ENCODE measurements at places on chromosomes 1 and 21.

GRCh38 chr1:232995189-232995588 is 44.8 kb downstream of the NTPCR start:
- no peak for DNase-seq

DNA sequence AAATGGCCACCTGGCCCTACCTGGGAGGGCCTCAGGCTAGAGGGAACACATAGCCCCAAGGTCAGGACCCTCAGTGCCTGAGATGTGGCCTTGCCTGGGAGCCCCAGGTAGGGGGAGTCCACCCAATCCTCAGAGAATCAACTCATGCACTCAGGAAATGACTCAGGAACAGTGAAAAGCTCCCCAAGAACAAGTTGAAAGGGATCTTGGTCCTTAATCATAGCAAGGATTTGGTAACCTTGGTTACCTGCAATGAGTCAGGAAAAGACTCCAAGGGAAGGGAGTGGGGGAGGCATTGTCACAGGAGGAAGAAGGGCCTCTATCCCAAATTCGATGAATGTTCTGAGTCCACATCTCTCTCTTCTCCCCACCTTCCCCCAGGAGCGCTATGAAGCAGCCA is 17.0 kb downstream of the MAP7D1 start:
- DNase-seq, result no peak

DNA sequence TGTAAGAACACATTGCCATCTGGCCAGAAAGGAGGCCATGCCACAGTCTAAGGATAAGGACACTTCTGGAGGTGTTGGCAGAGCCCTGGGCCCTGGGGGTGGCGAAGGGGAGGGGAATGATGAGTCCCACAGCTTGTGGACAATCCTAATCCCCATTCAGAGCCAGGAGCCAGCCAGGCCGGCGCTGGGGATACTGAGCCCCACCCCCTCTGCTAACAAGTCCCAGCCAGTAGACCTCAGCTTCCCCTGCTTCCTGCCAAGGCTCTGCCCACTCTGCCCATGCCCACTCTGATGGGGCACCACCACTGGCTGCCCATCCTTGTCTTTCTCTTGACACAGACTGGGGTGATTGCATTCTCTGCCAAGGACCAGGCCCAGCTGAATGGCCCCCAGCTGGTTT is 71.9 kb downstream of the NAV1 start:
- no peak for DNase-seq

DNA sequence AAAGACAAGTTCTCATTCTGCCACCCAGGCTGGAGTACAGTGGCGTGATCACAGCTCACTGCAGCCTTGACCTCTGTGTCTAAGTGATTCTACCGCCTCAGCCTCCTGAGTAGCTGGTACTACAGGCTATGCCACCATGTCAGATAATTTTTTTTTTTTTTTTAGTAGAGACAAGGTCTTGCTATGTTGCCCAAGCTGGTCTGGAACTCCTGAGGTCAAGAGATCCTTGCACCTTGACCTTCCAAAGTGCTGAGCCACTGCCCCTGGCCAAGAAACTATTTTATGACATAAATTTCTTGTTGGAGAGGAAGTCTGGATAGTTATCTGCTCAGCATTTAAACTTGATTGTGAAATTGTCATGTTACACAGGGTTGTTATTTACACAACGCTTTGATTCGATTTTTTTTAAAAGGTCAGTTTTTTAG is 2.1 kb downstream of the SCCPDH start:
- no peak for DNase-seq

- DNase-seq, result no peak
Observed at GRCh38 chr21:28775071-28775470, 217.6 kb downstream of the LTN1 start.

DNA sequence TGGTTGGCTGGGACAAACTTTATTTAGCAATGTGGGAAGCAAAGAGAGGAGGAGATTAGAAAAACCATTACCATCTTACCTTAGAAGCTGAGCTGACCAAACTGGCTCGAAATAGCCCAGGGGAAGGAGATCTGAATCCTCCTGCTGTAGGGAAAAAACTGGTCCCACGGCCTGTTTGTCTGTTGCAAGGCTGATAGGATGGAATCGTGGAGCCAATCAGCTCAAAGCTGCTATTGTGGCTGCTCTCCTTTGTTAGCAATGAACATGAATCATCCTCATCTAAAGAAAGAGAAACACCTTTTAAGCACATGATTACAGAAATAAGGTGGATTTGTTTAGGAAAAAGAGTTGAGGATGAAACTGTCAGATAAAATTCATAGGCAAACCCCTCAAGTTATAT is 21.5 kb downstream of the CLSPN start:
- no peak for DNase-seq

DNA sequence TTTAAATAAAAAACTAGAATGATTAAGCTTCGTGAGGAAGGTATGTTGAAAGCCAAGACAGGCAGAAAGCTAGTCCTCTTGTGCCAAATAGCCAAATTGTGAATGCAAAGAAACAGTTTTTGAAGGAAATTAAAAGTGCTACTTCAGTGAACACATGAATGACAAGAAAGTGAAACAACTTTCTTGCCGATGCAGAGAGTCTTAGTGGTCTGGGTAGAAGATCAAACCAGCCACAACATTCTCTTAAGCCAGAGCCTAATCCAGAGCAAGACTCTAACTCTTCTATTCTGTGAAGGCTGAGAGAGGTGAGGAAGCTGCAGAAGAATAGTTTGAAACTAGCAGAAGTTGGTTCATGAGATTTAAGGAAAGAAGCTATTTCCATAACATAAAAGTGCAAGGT is 63.2 kb downstream of the TTC3 start:
- no peak for DNase-seq
